ENCODE measurements at places on chromosomes 6 and 20. TPM values are rescaled to one million over a fixed set of nuclear protein-coding genes. Genes with fewer than 3 reads are reported as not detected.

- DNase-seq: no peak
Measured at GRCh38 chr6:35146453-35146852, 5.3 kb upstream of the TCP11 start.

The KIF6 gene
- total RNA-seq: not detected

GRCh38 chr20:4014031-4014474 lies 1.3 kb downstream of the RNF24 start:
- no peak for DNase-seq

- DNase-seq: no peak
Measured at GRCh38 chr6:157726892-157727628, 96.0 kb upstream of the SNX9 start.

- DNase-seq: no peak
Measured at GRCh38 chr6:56363796-56364430, 116.5 kb upstream of the COL21A1 start.

DNA sequence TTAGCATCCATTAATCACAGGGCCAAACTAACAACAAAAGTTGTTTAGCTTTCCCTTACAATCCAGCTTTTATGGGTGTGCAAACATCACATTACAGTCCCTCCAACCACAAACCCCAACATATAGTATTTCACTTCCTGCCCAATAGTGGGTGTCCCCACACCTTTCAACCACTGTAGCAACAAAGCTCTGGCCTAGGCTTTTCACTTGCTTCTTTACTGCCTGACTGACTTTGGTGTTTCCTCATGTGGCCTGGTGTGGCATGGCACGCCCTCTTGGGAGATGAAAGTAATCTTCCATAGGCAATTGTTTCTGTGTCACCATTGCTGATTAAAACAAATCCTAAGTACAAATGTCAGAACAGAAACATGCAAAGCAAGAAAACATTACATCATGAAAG lies 46.3 kb downstream of the MCM8 start:
- DNase-seq: no peak

The MYB gene
- total RNA-seq: 2.8 TPM

DNA sequence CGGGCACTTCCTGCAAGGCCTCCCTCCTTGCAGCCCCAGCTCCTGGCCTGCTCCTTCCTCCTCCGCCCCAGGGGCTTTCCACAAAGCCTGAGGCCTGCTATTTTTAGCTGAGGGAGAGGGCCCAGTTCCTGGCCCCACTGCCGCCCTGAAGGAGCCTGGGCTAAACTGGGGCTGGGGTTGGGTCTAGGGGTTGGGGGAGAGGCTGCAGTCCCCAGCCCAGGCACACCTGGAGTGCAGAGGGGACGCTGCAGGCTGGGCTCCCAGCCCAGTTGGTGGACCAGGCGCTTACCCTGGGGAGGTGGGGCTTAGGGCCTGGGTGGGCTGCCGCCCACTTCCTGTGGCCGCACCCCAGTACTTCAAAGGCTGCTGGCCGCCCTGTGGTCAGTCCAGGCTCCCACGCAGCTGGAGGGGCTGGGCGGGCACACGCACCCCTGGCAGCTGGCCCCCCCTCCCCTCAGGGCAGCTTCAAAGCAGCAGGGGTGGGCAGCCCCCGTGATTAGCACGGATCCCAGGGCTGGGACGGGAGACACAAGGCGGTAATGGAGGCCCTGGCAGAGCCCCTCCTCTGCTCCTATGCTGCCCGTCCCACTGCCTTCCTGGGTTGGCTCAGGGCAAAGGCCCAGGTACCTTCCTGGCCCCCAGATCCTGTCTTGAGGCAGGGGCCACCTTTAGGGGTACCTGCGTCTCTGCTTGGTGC lies 7.1 kb upstream of the ABHD16B start:
- no peak for DNase-seq

The BPIFB4 gene
- not detected for total RNA-seq

DNA sequence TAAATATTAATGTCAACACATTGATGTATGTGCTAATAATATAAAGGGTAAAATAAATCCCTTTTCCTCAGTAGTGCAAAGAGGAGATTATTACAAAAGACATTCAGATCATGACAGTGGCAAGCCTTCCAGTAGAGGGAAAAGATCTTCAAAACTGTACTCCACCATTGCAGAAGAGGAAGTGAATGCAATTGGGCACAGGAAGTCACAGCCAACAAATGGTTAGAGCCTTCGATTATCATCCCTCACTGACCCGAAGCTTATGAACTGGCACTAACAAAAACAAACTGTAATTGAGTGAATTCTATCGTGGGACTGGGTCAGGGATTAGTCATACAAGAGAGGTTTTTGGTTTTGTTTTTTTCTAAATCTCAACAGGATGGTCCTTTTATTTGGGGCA lies 39.3 kb upstream of the SCGN start:
- DNase-seq: no peak

- DNase-seq: no peak
Measured at GRCh38 chr6:14211562-14211942, 94.0 kb downstream of the CD83 start.

DNA sequence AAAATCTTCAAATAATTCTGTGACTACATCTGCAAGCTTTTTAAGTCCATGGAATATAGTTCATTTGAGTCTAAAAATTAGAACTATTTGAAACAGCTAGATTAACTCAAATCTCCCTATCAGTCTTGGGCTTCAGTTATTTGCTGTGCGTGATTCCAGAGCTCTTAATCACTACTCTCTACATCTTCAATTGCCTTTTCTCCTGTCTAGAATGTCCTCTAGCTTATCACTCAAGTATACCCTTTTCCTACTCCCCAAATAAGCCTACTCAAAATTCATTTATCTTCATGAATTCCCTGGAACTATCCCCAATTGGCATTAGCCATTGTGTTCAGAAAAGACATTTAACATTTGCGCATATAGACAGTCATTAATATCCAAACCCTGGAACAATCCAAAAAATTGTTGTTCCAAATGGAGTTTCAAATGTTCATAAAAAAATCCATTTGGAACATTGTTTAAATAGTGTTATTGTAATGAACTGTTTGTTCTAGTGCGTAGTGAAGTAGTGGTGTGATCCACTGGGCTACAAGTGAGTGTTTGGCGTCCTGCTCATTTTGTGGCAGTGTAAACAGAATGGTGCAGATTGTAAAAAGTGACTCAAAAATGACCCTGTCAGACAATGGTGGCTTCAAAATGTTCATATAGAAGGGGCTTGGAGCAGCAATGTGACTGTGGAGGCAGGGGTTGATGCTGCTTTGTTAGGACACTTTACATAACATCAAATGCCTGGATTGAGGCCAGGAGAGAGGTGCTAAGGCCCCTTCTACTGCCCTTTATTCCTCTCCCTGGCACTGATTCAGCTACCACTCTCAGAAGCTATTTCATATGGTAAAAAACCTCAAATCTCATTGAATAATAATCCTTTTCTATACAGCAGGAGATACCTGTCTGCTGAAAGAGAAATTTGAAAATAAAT lies 122.3 kb downstream of the KIF6 start:
- DNase-seq: no peak

DNA sequence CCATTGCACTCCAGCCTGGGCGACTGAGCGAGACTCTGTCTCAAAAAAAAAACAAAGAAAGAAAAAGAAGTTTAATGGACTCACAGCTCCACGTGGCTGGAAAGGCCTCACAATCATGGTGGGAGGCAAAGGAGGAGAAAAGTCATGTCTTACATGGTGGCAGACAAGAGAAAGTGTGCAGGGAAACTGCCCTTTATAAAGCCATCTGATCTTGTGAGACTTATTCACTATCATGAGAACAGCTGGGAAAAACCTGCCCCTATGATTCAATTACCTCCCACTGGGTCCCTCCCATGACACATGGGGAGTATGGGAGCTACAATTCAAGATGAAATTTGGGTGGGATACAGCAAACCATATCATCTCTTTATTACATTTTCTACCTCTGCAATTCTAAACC lies 25.9 kb downstream of the SF3B5 start:
- DNase-seq: no peak

The PKIB gene
- total RNA-seq: 0.81 TPM

The SYTL3 gene
- total RNA-seq: 6.0 TPM

The SMIM13 gene
- 5.9 TPM for total RNA-seq

DNA sequence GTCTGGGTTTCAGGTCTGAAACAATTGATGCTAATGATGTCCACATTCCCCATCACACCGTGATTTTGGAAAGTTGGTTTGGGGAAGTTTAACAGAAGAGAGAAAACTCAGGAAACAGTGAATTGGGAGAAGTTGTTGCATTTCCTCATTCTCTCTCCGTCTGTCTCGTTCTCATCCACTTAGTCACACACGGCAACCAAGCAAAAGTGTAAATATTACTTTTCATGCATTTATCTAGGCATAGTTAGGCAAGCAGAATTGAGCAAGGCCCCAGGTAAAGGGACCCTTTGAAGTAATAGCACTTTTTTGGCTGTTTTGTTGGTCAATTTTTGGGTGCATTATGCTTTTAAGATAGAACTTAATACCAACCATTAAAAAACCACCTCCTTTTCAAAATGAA lies 137.0 kb upstream of the SULF2 start:
- DNase-seq: no peak

GRCh38 chr6:167491438-167492099 lies 166.7 kb downstream of the TTLL2 start:
- no peak for DNase-seq

DNA sequence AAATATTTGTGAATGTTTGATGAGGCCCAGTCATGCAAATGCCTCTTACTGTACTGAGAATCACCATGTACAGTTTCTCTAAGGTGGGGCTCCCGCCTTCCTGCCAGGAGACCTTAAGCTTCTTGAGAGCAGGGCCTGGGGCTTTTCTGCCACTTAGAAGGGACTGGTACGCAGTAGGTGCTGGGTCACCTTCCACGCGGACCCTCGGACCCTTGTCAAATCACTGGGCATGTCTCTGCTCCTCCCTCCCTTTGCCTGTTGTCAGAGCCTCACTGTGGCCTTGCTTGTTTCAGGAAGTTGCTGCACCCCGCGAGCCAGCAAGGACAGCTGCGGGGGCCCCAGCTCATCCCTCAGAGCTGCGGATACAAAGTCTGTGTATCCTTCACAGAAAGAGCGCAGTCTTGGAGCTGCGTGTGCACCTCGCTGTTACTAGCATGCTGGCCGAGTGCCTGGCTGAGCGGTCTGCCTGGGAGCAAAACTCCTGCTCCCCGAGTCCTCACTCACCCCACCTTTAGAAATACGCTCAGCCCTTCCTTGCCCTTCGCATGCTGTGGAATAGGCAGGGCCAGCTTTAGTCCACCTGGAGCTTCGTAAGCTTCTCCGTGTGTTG lies 30.7 kb upstream of the IRF4 start:
- no peak for DNase-seq

DNA sequence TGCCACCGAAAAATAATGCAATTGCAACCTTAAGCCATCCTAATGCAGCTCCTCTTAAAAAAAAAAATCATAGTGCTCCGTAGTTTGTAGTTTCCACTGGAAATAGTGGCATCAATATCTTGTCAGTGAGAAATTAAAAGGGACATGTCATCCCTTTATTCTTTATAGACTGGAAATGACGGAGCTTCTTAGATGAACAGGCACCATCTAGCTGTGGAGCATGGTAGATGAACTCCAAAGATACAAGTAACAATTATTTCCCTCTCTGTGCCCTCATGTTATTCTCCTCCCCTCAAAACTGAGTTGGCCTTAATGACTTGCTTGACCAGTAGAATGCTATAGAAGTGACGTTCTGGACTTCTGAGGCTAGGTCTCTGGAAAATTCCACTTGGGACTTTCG lies 268.1 kb upstream of the SPTLC3 start:
- DNase-seq: no peak

GRCh38 chr6:12947151-12947871 lies 230.7 kb downstream of the PHACTR1 start:
- DNase-seq: no peak

GRCh38 chr6:72245565-72245964 lies 359.2 kb downstream of the RIMS1 start:
- DNase-seq: no peak

DNA sequence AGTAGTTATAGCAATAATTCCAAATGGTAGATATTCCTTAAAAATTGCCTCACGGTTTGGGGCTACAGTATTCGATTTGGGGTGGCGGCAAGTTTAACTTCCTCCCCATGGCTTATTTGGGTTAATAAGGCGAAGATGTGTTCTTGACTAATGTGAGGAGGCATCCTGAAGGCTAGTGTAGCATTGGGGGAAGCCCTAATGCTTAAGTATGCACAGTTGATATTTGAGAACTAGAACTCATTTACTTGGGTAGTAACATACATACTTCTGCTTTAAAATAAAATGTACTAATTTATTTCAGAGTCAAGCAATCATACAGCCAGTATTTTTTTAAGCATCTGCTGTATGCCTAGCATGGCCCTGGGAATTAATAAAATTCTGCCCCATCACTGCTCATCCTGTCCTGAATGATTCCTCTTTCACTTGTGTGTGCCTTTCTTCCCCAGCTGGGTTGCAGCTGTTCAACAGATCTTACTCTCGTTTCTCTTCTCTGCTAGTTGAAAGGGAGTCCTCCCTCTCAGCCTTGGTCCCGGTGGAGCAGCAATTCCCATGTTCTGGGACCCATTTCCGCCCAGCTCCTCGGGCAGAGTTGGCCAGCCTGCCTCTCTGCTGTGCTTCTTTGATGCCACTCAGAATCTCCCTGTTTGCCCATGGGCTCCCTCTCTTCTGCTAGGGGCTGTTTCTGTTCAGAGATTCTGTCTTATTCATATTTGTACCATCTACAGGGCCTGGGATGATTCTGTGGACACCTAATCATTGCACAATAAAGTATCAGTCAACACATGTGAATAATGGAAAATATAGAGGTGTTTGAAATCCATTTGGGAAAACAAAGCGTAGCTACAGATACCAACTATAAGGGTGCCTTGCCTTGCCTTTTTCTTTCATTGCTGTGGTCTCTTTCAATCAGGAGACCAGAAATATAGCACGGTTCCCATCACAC lies 104.8 kb downstream of the ARID1B start:
- no peak for DNase-seq

DNA sequence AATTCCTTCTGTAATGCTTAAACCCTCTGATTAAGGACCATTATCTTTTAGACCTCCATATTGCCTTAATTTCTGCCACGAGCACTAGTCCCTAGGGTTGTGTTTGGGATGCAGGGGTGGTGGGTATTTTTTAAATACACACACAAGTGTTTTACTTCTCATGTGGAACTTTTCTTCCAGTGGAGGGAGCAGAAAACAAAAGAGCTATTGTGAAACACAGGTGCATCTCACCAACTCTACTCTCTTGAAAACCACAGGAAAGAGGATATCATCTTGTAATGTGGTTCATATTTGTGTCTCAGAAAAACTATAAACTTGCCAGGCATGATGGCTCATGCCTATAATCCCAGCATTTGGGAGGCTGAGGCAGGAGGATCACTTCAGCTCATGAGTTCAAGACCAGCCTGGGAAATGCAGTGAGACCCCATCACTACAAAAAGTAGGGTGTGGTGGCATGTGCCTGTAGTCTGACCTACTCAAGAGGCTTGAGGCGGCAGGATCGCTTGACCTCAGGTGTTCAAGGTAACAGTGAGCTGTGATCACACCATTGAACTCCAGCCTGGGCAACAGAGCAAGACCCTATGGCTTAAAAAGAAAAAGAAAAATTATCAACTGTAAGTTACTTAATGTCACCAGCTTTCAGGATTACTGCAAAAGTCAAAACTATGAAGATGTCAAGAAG lies 37.3 kb downstream of the MRS2 start:
- DNase-seq: no peak

- no peak for DNase-seq
Measured at GRCh38 chr20:31770243-31770642, 31.2 kb downstream of the TPX2 start.

All from activated B cell treated with CpG ODN at 0.5 μM for 24 hours (primary cell).